Left forelimb (tissue), 1 donor: ENCODE measurements at places on chromosomes 4 and X.

DNA sequence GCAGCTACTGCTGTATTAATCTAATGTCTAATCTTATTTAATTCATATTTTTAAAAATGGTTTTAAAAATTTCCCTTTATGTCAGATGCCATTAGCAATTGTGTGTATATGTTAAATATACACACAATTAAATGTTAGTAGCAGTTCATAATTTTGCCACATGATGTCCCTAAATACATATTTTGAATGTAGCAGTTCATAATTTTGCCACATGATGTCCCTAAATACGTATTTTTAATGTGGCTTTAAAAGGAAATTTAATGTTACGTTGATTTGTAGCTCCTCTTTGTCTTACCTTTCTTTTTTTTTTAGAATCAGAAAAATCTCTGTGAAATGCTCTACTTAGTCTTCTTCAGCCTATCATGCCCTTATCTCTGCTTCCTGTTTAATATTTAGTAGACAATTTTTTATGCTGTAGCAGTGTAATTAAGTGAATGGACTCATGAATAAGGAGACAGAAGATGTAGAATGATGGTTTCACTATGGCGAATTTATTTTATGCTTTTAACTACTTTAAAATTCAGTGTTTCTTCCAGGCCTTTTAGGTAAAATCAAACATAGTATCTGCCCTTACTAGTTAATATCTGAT is 26.1 kb downstream of the RBM46 start:
- DNase-seq: no peak

DNA sequence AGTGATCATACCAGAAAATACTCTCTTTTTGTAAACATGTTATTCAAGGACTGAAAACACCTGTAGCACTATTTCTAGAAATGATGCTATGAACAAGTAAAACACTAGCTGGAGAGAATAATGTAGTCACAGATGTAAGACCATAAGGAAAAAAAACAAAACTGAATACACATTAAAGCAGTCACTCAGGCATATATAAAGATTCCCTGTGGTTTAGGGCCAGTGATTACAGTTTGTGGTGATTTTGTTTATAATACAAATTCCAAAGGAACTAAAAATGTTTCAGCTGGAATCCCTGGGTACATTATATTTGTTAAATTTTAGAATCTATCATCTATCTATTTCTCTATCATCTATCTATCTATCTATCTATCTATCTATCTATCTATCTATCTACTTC is 777.8 kb upstream of the FRG1 start:
- DNase-seq: no peak

- DNase-seq: no peak
Measured at GRCh38 chr4:145387079-145387478, 94.6 kb upstream of the SMAD1 start.

DNA sequence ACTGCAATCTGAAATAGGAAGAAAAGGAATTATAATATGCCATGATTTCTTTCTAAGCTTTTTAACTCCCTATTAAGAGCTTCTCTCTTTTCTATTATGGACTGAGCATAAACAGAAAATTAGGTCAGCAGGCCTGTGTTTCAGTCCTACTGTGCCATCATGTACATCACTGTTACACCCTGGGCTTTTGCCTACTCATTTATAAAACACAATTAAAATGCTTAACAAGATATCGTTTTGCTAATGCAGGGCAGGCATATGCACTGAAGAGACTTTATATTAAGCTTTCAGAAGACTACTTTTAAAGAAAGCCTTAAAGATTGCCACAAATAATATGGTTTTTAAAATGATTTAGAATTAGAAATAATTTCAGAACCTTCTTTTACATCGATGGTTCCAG is 828 bp upstream of the BBS12 start:
- DNase-seq: no peak

DNA sequence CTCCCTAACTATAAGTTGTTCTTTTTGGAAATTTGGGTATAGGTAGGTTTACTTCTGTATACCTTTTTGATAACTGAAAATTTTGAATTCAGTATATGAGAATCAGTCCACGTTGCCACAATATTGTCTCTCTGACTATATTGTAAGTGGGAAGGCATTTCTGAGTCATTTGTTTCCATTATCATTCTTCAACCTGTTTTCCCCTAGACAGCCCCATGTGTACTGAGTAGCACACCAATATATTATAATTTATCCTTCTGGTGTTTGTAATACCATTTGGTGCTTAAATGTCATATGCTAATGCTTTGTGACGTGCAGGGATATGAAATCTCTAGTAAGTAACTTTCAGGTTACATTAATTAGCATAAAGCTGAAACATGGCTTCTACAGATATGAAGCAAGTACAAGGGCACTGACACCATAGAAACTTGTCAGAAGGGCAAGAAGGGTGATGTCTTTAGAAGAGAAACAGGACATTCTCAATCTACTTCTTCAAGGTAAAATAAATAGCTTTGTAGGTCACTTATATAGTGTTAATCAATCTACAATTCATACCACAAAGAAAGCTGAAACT is 27.7 kb downstream of the PAK3 start:
- no peak for DNase-seq

DNA sequence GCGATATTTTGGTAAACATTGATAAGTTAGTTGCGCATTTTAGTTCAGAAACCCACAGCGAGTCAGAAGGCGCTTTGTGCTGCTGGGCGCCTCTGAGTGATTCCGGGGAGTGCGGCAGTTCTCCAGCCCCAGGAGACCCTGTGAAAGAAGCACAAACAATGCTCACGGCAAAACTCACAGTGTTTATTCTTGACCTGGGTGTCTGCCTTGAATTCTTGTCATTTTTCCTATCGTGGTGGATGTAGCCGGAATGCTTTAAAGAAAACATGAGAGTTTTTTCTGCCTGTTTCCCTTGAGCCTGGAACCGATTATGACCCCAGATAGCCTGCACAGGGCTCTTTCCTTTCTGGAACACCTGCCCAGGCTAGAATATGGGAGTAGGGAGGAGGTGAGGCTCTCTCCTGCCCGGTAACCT is 6.7 kb downstream of the TBL1X start:
- DNase-seq: no peak

GRCh38 chr4:76752861-76753501 is 145.0 kb downstream of the SOWAHB start:
- no peak for DNase-seq

DNA sequence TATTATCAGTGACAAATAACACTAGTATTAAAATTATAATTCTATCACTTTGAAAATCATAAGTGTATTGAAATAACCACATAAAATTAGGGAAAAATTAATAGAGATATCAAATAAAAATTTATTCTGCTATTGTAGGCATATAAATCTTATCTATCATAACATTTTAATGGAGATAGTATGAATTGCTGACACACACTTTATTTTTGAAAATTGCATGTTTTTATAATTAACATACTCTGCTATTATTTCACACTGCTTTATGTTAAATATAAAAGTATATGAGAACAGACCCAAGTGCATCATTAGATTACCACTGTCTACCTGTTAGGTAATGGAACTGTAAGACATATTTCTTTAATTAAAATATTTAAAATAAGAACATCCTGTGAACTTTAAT is 2150.2 kb downstream of the ARAP2 start:
- no peak for DNase-seq

DNA sequence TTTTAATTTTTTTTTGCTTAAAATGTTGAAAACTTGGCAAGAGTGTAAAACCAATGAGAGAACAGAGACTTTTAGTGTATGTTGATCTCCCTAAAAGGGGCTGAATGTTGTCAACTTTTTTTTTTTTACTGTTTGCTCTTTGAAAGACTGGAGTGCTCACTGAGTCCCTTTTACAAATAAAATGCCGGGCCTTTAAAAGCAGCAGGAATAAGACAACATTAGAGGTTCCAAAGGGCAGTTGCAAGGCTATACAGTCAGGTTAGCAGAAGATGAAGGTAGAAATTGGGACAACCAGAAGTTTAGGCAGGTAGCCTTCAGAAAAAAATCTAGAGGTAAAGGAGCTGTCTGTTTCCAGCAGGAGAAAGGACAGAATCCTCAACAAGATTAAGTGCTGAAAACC is 132.5 kb upstream of the HTR2C start:
- no peak for DNase-seq

DNA sequence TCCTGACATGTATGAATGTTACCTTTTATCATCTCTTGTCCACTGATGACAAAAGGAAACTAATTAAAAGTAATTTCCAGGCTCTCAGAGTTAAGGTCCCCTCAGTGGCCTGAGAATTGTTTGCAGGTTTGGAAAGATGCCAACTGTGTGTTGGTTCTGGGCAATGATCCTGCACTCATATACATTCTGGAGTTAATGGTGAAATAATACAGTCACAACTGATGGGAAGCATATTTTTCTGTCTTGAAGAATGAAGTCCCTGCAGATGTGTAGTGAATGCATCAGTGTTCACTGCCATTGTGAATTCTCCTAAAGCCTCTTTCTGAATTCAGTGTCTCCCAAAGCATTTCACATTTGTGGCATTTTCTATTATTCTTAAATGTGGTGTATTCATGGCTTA is 238.1 kb upstream of the PPP1R2C start:
- no peak for DNase-seq

- no peak for DNase-seq
Measured at GRCh38 chrX:109931677-109932076, 71.2 kb upstream of the TMEM164 start.

DNA sequence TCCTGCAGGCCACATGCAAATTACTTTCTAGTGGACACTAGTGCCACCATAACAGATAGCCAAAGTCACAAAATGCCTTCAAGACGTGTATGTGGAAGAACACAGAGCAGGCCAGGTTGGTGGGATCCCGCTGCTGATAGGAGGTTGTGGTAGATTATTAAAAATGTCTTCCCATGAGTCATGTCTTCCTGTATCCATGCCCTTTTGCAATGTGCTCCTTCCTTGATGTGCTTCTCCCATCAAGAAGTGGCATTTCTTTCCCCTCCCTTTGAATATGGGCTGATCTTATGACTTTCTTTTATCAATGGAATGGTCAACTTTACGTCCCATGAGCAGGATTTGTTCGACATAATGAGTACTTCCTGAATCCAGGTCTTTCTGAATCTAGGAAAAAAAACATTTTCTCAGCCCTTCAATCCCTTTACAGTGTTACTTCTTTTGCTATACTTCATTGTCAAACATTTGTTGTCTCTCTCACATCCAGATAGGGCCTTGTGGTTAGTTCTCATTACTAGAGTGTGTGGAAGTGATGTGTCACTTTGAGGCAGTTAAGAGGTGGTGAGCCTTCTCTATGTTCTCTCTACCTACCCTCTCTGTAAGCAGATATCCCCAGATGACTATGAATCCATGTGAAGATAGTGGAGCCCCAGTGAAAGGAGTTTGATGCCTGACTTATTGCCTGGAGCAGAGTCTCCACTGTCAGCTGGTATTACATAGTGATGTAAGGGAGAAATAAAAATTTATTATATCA is 519.2 kb upstream of the DIPK2B start:
- no peak for DNase-seq
